ENCODE measurements at places on chromosomes 3 and 15. TPM values are rescaled to one million over a fixed set of nuclear protein-coding genes. Genes with fewer than 3 reads are reported as not detected.

GRCh38 chr3:71441925-71442651, 141.4 kb downstream of the FOXP1 start:
- DNase-seq = no peak

DNA sequence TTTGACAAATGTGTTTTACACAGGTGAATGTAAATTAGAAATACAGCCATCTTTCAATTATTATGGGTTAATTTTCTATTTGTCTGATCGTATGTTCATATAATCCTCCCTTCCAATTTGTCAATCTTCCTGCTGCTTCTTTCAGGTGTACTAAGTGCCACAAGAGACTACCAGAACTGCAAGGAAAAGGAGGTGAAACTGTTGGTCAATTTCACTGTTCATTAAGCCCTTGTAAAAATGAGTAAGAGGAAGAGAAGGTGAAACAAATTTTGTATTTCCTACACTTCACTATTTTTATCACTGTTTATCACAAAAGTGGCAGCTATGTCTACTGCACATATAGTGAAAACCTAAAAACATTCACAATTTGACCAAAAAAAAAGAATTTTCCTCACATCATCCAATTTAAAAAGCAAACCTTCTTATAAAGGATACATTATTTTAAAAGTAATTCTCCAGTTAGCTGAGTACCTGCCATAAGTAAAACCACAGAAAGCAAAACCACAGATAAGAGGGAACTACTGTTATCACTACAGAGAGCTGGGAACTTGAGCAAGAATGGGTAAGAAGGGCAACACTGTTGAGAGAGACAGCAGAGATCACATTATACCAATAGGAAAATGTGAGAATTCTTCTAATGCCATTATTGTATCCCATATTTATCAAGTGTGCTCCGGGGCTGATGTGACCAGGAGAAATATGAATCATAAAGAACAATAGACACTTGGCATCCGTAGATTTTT, 163.0 kb downstream of the TBC1D5 start:
- DNase-seq = no peak

- DNase-seq = no peak
Measured at GRCh38 chr3:49955636-49956035, 15.7 kb downstream of the RBM6 start.

The SLC28A1 gene
- not detected for total RNA-seq

- no peak for DNase-seq
Measured at GRCh38 chr3:155385896-155386625, 92.6 kb upstream of the STRIT1 start.
